ENCODE measurements at places on chromosomes 12 and 14.

GRCh38 chr14:56760164-56760914 lies 49.9 kb downstream of the OTX2 start:
- no peak for DNase-seq

GRCh38 chr12:105261010-105261409 lies 25.0 kb upstream of the APPL2 start:
- no peak for DNase-seq

- no peak for DNase-seq
Measured at GRCh38 chr14:88327497-88327896, 4.4 kb upstream of the KCNK10 start.

DNA sequence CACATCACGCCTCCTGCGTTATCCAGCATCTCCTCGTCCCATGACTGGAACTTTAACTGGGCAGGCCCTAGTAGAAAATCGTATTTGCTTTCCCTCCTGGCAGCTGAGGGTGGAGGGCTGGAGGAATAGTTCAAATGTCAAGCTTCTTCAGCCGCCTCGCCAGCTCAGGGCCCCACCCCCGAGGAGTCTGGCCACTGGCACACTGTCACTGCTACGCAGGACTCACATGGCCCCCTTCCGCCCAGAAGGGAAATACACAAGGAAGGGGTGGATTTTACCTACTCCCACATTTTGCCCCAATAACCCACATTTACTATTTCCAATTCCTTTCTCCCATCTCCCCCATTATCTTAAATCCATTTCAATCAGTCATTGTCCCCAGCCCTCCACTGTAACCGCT lies 8.6 kb downstream of the SLC6A13 start:
- no peak for DNase-seq

GRCh38 chr14:61747342-61747741 lies 14.9 kb upstream of the SNAPC1 start:
- no peak for DNase-seq
